ENCODE measurements at places on chromosomes 16 and 17. TPM values are rescaled to one million over a fixed set of nuclear protein-coding genes. Genes with fewer than 3 reads are reported as not detected.

Gene CES3
- 0.09 TPM for total RNA-seq

Gene NUDT7
- total RNA-seq, result 7.9 TPM

Gene KRT33A
- total RNA-seq, result 0.66 TPM

Gene POLR2C
- total RNA-seq, result 60.6 TPM

Gene TMEM208
- 35.2 TPM for total RNA-seq

Gene LDHD
- 0.99 TPM for total RNA-seq

Gene GLIS2
- 0.85 TPM for total RNA-seq

Gene SDR42E2
- 0.05 TPM for total RNA-seq

GRCh38 chr17:16927641-16928321 lies 44.1 kb downstream of the TNFRSF13B start:
- no peaks in the 10 kb centered on the region for H3K27me3 ChIP-seq
- no peaks in the 10 kb centered on the region for H3K36me3 ChIP-seq
- H3K4me3 ChIP-seq, result no peak overlapping the region
- peaks cover 3% of the 10 kb centered on the region for H3K4me1 ChIP-seq
- no peak overlapping the region for H3K27ac ChIP-seq

DNA sequence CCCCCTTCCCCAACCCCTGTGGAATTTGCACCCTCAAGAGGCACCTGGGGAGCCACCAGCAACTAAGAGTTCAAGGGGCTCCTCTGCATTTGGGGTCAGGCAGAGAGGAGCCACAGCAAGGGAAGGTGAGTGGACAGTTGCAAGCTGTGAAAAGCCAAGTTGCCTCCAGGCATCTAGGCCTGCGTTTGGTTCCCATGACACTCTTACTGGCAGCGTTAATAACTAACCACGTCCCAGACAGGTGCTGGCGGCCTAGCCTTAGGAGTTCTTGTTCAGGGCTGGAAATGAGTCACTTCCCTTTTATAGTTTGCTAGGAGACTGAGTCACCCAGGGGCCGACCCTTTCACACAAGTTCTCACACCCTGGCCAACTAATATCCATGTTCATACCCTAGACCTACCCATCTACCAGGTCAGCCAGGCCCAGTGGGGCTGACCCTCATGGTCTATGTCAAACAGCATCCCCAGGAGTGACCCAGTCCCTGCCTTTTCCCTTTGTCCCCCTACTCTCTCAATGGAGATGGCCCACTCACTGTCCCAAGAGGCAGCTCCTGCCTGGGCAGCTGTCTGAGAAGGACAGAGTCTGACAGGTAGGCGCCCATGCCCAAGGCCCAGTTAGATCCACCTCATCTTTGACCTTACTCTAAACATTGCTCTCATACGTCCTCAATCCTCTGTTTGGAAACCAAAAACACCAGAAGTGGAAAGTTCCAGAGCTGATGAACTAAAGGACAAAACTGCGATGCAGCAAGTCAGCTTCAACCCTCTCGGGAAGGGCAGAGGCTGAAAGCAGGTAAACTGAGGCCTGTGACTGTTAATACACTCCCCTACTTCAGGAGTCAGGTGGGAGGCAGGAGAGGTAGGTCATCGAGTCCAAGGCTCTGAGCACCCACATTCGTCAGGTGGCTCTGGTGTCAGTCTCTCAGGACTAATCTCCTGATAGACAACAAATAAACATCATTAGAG lies 300.6 kb downstream of the SOX9 start:
- H3K4me1 ChIP-seq, result no peaks in the 10 kb centered on the region
- H3K4me3 ChIP-seq, result no peak overlapping the region
- H3K27ac ChIP-seq, result no peak overlapping the region
- H3K27me3 ChIP-seq, result no peaks in the 10 kb centered on the region
- no peak for DNase-seq

DNA sequence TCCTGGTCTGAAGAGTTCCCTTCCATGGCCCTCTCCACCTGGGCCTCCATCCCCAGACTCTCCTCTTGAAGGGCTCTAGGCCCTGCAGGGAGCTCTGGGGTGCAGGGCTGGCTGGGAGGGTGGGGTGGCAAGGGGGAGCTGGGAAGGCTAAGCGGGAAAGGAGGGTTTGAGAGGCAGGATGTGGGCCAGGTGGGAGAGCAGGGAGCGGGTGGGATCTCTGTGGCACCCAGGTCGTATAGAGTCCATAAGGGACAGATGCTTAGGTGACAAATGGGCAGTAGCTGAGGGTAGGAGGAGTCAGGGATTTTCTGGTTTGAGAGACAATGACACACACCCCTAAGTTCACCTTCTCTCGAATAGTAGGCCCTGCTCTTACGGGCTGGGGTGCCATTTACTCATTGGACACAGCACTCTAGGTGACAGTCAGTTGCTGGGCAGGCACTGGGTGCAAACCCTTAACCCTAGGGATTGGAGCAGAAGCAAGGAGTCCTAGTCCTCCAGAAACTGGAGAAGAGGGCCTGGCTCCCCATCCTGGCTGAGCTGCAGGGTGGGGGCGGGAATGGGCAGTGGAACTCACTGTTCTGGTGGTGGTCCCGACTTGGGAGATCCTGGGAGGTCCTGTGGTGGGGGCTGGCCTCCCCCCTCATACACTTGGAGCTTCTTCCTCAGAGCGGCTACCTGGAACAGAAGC lies 15.3 kb downstream of the KIF18B start:
- no peaks in the 10 kb centered on the region for H3K27me3 ChIP-seq
- no peak overlapping the region for H3K4me3 ChIP-seq
- DNase-seq, result no peak
- peaks cover 94% of the 10 kb centered on the region for H3K36me3 ChIP-seq

- no peak overlapping the region for H3K27ac ChIP-seq
- no peak for DNase-seq
- no peaks in the 10 kb centered on the region for H3K4me1 ChIP-seq
- peaks cover 65% of the 10 kb centered on the region for H3K36me3 ChIP-seq
- H3K27me3 ChIP-seq, result no peaks in the 10 kb centered on the region
These were observed 25.3 kb upstream of the FAAP100 start for GRCh38 chr17:81577278-81578000.

GRCh38 chr17:72008236-72008876 lies 112.5 kb upstream of the SOX9 start:
- no peaks in the 10 kb centered on the region for H3K4me1 ChIP-seq
- H3K4me3 ChIP-seq, result no peak overlapping the region
- no peaks in the 10 kb centered on the region for H3K36me3 ChIP-seq
- H3K27me3 ChIP-seq, result no peaks in the 10 kb centered on the region

GRCh38 chr16:86509759-86510464 lies 415 bp upstream of the FOXF1 start:
- H3K27me3 ChIP-seq, result peaks cover 99% of the 10 kb centered on the region
- DNase-seq, result no peak
- no peaks in the 10 kb centered on the region for H3K36me3 ChIP-seq
- no peak overlapping the region for H3K27ac ChIP-seq
- no peaks in the 10 kb centered on the region for H3K4me1 ChIP-seq

- no peak overlapping the region for H3K27ac ChIP-seq
- H3K4me1 ChIP-seq, result no peaks in the 10 kb centered on the region
- H3K4me3 ChIP-seq, result no peak overlapping the region
- no peaks in the 10 kb centered on the region for H3K27me3 ChIP-seq
These were observed 16.8 kb upstream of the PHKG2 start for GRCh38 chr16:30731411-30731810.

DNA sequence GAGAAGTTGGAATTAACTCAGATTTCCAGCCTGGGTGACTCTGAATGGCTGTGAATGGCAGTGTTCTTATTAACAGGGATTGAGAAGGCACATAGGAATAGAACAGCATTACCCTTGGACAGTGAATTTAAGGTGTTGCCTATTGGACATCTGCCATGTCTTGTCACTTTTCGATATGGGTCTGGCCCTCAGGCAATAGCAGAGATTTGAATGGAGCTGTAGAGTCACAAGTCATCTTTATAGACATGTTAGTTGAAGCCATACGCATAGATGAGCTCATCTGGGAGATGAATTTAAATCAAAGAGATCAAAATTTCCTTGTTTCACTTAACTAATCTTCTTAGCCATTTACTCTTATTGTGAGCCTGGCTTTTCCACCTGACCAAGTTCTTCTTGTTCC lies 14.9 kb upstream of the DHRS11 start:
- H3K4me3 ChIP-seq, result no peak overlapping the region
- H3K4me1 ChIP-seq, result no peaks in the 10 kb centered on the region
- DNase-seq, result no peak

DNA sequence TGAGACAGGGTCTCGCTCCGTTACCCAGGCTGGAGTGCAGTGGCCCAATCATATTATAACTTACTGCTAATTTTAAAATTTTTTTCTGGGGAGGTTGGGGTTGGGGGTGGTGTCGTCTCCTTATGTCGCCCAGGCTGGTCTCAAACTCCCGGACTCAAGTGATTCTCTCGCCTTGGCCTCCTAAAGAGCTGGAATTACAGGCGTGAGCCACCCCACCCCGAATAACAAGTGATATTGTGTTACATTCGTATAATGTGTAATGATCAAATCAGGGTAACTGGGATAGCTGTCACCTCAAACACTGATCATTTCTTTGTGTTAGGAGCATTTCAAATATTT lies 16.2 kb upstream of the KPNA2 start:
- H3K27ac ChIP-seq, result no peak overlapping the region
- DNase-seq, result no peak
- no peaks in the 10 kb centered on the region for H3K36me3 ChIP-seq
- peaks cover 8% of the 10 kb centered on the region for H3K4me1 ChIP-seq
- H3K27me3 ChIP-seq, result no peaks in the 10 kb centered on the region

- H3K27ac ChIP-seq, result no peak overlapping the region
- no peak overlapping the region for H3K4me3 ChIP-seq
- no peak for DNase-seq
- no peaks in the 10 kb centered on the region for H3K36me3 ChIP-seq
- H3K27me3 ChIP-seq, result no peaks in the 10 kb centered on the region
- no peaks in the 10 kb centered on the region for H3K4me1 ChIP-seq
These were observed 60.6 kb downstream of the IRX6 start for GRCh38 chr16:55384288-55385247.

GRCh38 chr17:78159575-78160158 lies 8.7 kb upstream of the SYNGR2 start:
- no peak overlapping the region for H3K27ac ChIP-seq
- H3K4me3 ChIP-seq, result no peak overlapping the region
- no peaks in the 10 kb centered on the region for H3K27me3 ChIP-seq
- peaks cover 20% of the 10 kb centered on the region for H3K4me1 ChIP-seq
- H3K36me3 ChIP-seq, result no peaks in the 10 kb centered on the region

- no peak overlapping the region for H3K4me3 ChIP-seq
- DNase-seq, result no peak
- no peak overlapping the region for H3K27ac ChIP-seq
- H3K4me1 ChIP-seq, result no peaks in the 10 kb centered on the region
- no peaks in the 10 kb centered on the region for H3K36me3 ChIP-seq
These were observed 215.7 kb downstream of the IRX3 start for GRCh38 chr16:54070789-54071343.

Data from thymus (tissue), 14 donors.